NCI-H187 (cell line): ENCODE measurements at places on chromosomes 7 and 10.

GRCh38 chr7:32061346-32061745, 8.9 kb downstream of the PDE1C start:
- DNase-seq = no peak

DNA sequence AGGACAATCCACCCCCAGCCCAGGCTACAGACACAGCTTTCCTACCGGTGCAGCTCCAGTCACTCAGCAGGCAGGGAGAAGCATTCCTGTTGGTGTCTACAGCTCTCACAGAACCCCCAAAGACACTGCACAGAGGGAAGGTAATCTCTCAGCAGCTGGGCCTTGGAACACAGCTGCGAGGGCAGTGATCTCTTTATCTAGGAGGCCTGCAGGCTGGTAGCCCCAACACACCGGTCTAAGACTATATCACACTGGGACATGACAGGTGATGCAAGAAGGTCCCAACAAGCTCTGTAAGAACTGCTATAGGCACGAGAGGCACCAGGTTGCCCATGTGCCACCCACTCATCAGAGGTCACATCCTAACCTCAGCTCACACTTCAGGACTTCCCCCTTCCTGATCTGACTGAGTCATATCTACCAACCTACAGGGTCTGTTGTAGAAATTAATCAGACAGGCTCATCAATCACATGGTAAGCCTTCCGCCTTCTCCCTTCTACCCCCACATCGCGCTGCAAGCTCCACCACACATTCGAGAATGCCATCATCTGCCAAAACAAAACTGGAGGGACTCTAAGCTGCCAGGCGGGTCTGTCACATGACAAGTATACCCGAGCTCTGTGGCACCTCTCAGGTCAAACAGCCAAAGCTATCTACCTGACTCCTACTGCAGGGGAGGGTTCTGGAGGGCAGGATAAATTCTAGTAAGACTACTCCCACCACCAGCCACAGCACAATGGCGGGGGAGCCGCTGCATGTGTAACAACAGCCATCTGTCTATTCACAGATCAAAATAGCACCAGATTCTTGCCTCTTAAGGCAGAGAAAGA, 26.1 kb downstream of the FAM53B start:
- no peak for DNase-seq

DNA sequence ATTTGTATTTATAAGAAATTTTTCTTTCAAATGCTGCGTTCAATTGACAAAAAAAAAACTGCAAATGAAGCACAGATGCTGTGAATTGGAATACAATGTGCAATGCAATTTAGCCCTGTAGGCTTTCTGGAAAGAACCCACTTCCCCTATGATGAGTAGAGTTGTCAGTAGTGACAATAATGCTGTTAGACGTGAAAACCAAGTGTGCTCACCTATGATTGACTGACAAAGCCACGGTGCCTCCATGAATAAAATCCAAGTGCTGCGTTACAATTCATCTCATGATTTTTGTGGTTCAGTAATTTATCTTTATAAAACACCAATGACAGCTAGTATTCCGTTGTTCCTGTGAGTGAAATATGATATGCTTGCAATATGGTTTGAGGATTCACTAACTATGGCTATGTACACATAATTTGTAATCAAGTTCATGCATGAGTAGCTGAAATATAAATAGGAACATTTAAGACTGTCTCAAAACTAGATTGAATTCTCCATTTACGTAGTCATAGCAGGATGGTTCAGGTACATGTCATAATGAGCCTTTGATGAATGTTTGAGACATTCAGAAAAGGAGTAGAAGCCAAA, 1160.3 kb downstream of the CNTNAP2 start:
- DNase-seq = peak; percentile 65

DNA sequence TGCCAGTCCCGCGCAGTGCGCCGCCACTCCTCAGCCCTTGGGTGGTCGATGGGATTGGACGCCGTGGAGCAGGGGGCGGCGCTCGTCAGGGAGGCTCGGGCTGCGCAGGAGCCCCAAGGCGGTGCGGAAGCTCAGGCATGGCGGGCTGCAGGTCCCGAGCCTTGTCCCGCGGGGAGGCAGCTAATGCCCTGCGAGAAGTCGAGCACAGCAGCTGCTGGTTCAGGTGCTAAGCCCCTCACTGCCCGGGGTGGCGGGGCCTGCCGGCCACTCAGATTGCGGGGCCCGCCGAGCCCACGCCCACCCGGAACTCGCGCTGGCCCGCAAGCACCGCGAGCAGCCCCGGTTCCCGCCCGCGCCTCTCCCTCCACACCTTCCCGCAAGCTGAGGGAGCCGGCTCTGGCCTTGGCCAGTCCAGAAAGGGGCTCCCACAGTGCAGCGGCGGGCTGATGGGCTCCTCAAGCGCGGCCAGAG, 14.4 kb upstream of the WASL start:
- DNase-seq = no peak

GRCh38 chr7:95219721-95220120, 104.6 kb downstream of the PON1 start:
- no peak for DNase-seq

GRCh38 chr10:126063353-126063791, 167.0 kb downstream of the FANK1 start:
- no peak for DNase-seq

DNA sequence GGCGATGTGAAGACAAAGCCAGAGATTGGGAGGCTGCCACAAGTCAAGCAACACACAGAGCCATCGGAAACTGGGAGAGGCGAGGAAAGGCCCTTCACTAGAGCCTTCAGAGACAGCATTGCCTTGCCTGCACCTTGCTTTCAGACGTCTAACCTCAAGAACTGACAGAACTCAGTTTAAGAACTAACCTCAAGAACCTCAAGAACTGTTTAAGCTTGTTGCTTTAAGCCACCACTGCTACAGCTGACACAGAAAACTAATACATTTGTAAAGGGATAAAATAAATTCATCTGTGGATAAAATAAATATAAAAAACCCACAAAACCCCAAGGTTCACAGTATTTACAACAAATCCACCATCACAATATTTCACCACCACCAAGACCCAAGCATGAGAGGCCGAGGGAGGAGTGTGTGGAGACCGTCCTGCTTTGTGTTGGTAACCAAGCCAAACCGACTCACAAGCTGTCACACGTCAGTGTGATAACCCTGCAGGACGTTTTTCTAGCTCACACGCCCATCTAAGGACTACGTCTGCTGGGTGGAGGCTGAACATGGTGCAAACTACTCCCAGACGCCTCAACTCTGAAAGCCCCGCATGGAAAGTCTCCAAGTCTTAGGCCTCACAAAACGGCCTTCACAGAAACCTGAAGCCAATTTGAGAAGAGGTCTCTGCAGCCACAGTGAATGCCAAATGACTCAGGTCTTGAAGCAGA, 116.8 kb downstream of the ABLIM1 start:
- DNase-seq = no peak

GRCh38 chr10:22464966-22465629, 119.8 kb downstream of the SPAG6 start:
- no peak for DNase-seq

- DNase-seq = no peak
Measured at GRCh38 chr7:137036768-137037167, 168.3 kb downstream of the CHRM2 start.

GRCh38 chr7:96449094-96449493, 127.2 kb upstream of the SLC25A13 start:
- no peak for DNase-seq

- DNase-seq = no peak
Measured at GRCh38 chr7:98034081-98035035, 44.4 kb upstream of the OCM2 start.

- no peak for DNase-seq
Measured at GRCh38 chr10:14172336-14172950, 158.3 kb downstream of the FRMD4A start.

DNA sequence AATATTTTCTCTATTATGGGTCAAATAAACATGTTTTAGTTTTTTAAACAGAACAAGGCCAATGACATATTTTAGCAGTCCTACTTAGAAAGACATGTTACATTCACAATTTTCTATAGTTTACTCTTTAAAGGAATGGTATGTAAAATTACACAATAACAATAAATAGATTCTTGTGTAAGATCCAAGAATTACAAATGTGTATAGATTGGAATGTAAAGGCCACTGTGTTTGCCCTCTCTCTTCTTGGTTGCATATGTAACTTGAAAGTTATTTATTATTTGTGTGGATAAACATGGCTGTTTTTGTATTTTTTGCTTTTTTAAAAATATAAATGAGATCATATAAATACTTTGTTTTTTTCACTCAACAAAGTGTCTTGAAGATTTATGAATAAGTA, 979.3 kb upstream of the CELF2 start:
- no peak for DNase-seq

GRCh38 chr10:615583-616152, 73.8 kb downstream of the DIP2C start:
- peak; percentile 10 for DNase-seq

GRCh38 chr7:1851721-1852516, 181.8 kb downstream of the ELFN1 start:
- DNase-seq = no peak

- DNase-seq = no peak
Measured at GRCh38 chr7:90232430-90232829, 12.5 kb upstream of the CFAP69 start.

GRCh38 chr10:46552526-46553237, 3.8 kb downstream of the GPRIN2 start:
- no peak for DNase-seq

- DNase-seq = no peak
Measured at GRCh38 chr10:60479305-60480020, 89.8 kb upstream of the ANK3 start.

DNA sequence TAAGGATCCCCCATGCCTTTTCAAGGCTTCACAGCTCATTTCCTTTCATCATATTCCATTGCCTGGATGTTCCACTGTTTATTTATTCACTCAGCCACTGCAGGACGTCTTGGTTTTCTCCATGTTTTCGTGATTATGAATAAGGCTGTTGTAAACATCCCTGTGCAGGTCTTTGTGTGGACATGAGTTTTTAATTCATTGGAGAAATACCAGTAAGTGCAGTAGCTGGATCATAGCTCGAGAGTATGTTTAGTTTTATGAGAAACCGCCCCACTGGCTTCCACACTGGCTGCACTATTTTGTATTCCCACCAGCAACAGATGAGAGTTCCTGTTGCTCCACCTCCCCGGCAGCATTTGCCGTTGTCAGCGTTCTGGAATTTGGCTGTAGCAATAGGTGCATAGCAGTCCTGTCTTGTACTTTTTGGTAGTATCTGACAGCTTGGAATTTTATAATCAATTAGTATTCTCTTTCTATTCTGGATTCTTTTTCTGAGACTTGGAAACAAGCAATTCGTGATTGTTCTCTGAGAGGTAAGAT, 269.9 kb upstream of the PITRM1 start:
- no peak for DNase-seq

- no peak for DNase-seq
Measured at GRCh38 chr10:66180581-66181318, 745.1 kb upstream of the LRRTM3 start.

GRCh38 chr7:106952658-106953231, 87.7 kb downstream of the PIK3CG start:
- no peak for DNase-seq

GRCh38 chr7:159109653-159110035, 35.0 kb downstream of the VIPR2 start:
- peak; percentile 29 for DNase-seq

GRCh38 chr10:30182191-30183054, 123.0 kb upstream of the JCAD start:
- no peak for DNase-seq

DNA sequence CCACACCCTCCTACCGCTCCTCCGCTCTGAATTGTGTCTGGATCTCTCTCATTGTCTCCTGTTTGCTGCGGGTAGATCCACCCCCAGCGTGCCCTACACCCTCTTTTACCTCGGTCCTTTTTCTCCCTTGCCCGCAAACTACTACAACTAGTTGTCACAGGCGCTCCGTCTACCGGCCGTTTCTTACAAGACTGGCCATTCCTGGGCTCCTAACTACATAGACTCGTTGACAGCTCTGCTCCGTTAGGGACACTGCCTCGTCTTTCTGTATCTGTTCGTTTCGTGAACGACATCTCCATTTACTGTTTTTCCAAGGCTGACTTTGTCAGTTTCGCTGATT, 786 bp downstream of the TAF3 start:
- no peak for DNase-seq

- no peak for DNase-seq
Measured at GRCh38 chr10:102517553-102517952, 13.8 kb downstream of the SUFU start.

- DNase-seq = peak; percentile 46
Measured at GRCh38 chr7:130419658-130420057, 21.2 kb downstream of the CEP41 start.

- no peak for DNase-seq
Measured at GRCh38 chr10:130857631-130858295, 453.8 kb downstream of the TCERG1L start.

GRCh38 chr7:155375337-155376277, 77.9 kb downstream of the INSIG1 start:
- no peak for DNase-seq

DNA sequence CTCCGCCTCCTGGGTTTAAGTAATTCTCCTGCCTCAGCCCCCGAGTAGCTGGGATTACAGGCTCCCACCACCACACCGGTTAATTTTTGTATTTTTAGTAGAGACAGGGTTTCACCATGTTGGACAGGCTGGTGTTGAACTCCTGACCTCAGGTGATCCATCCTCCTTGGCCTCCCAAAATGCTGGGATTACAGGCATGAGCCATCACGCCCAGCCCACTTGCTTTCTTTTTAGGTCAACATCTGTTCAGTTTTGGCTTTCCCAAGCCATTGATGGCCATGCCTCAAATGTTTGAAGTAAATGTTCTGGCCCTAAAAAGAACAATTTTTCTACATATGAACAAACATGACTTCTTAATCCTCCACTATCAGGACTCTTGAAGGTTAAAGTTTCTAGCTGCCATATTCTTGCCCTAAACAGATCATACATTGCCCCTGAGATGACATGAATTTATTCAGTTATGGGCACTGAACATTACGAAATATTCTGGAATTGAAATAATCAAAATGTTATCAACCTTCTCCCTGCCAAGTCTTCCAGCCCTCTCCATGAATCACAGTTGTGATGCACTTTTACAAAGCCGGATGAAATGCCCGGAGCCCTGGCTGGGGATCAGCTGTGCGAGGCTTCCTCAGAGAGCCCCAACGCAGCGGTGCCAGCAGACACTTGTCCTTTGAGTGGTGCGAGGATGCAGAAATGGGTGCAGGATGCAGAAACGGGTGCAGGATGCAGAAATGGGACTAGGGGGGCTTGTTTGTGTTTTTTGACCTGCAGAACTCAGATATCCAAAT, 2.9 kb downstream of the MRLN start:
- no peak for DNase-seq

GRCh38 chr7:70595370-70595754, 536.6 kb upstream of the GALNT17 start:
- no peak for DNase-seq

- DNase-seq = no peak
Measured at GRCh38 chr7:143884969-143885559, 16.9 kb downstream of the TCAF1 start.
